Bladder microvascular endothelial cell (primary cell): ENCODE measurements at places on chromosomes 1 and 21. TPM values are rescaled to one million over a fixed set of nuclear protein-coding genes. Genes with fewer than 3 reads are reported as not detected.

ASAP3 gene
- 8.3 and 10.8 TPM in 2 replicates for total RNA-seq

CFHR3 gene
- not detected in 2 replicates for total RNA-seq

PTPN22 gene
- total RNA-seq, result 0.49 and 0.63 TPM in 2 replicates

PIGR gene
- not detected in 2 replicates for total RNA-seq

PADI4 gene
- total RNA-seq, result not detected in 2 replicates

RGS4 gene
- total RNA-seq, result 12.0 and 29.3 TPM in 2 replicates

ANKRD65 gene
- total RNA-seq, result 0.25 and 0.32 TPM in 2 replicates

RGSL1 gene
- total RNA-seq, result not detected in 2 replicates

SLC44A5 gene
- 0.16 and 1.6 TPM in 2 replicates for total RNA-seq

DOP1B gene
- total RNA-seq, result 3.6 and 6.3 TPM in 2 replicates

VPS13D gene
- 22.2 and 45.6 TPM in 2 replicates for total RNA-seq

TACSTD2 gene
- total RNA-seq, result 16.5 and 33.0 TPM in 2 replicates

ADGRL4 gene
- total RNA-seq, result 231 and 282 TPM in 2 replicates

EFCAB7 gene
- total RNA-seq, result 2.6 and 4.8 TPM in 2 replicates

FAM151A gene
- not detected in 2 replicates for total RNA-seq

FOXD3 gene
- total RNA-seq, result not detected in 2 replicates

DNASE2B gene
- under 0.01 TPM in 1 of 2 replicates, not detected in the other for total RNA-seq

ZNF593OS gene
- not detected in 2 replicates for total RNA-seq

OR2T35 gene
- not detected in 2 replicates for total RNA-seq

OR2G6 gene
- total RNA-seq, result not detected in 2 replicates

NEK2 gene
- total RNA-seq, result 15.9 and 19.4 TPM in 2 replicates

AKNAD1 gene
- total RNA-seq, result 0.13 TPM in 1 of 2 replicates, not detected in the other

NUAK2 gene
- total RNA-seq, result 2.9 and 16.2 TPM in 2 replicates

CFAP141 gene
- total RNA-seq, result not detected in 2 replicates

SETSIP gene
- total RNA-seq, result 0.16 TPM in 1 of 2 replicates, not detected in the other

RBM11 gene
- total RNA-seq, result not detected in 2 replicates

NPL gene
- 3.9 and 4.4 TPM in 2 replicates for total RNA-seq

SPATA46 gene
- not detected in 2 replicates for total RNA-seq

SV2A gene
- total RNA-seq, result 0.32 and 3.3 TPM in 2 replicates

TFAP2E gene
- 0.06 TPM in 1 of 2 replicates, not detected in the other for total RNA-seq

KMO gene
- total RNA-seq, result not detected in 2 replicates

GLIS1 gene
- under 0.01 TPM in 1 of 2 replicates, not detected in the other for total RNA-seq

CDCA8 gene
- total RNA-seq, result 6.7 and 10.4 TPM in 2 replicates

VAV3 gene
- 6.5 and 61.1 TPM in 2 replicates for total RNA-seq

SPRR2E gene
- not detected in 2 replicates for total RNA-seq

NTRK1 gene
- 0.06 TPM in 1 of 2 replicates, not detected in the other for total RNA-seq

TP73 gene
- under 0.01 and 0.13 TPM in 2 replicates for total RNA-seq

TNFRSF25 gene
- 10.0 and 27.4 TPM in 2 replicates for total RNA-seq

MAN1C1 gene
- total RNA-seq, result 0.25 and 0.49 TPM in 2 replicates

CNKSR1 gene
- 0.31 TPM in 1 of 2 replicates, not detected in the other for total RNA-seq

RNU1-3 gene
- total RNA-seq, result 509 and 6,751 TPM in 2 replicates

CAMK1G gene
- total RNA-seq, result not detected in 2 replicates

NCAM2 gene
- total RNA-seq, result 1.5 and 5.8 TPM in 2 replicates
